Left renal pelvis (tissue), 4 donors: ENCODE measurements at places on chromosomes 4 and X. TPM values are rescaled to one million over a fixed set of nuclear protein-coding genes. Genes with fewer than 3 reads are reported as not detected.

The IL9R gene
- polyA plus RNA-seq: 0.09 TPM

- DNase-seq: no peak
These were observed 6.5 kb downstream of the TIFA start for GRCh38 chr4:112279025-112279881.

The BGN gene
- 191 TPM for polyA plus RNA-seq

The BMP3 gene
- 20.5 TPM for polyA plus RNA-seq
